ENCODE measurements at places on chromosomes 4 and X. TPM values are rescaled to one million over a fixed set of nuclear protein-coding genes. Genes with fewer than 3 reads are reported as not detected.

Gene MMAA
- total RNA-seq = 7.2 TPM

Gene TNMD
- total RNA-seq = 0.22 TPM

Gene CT45A3
- not detected for total RNA-seq

Gene CC2D2A
- 9.6 TPM for total RNA-seq

DNA sequence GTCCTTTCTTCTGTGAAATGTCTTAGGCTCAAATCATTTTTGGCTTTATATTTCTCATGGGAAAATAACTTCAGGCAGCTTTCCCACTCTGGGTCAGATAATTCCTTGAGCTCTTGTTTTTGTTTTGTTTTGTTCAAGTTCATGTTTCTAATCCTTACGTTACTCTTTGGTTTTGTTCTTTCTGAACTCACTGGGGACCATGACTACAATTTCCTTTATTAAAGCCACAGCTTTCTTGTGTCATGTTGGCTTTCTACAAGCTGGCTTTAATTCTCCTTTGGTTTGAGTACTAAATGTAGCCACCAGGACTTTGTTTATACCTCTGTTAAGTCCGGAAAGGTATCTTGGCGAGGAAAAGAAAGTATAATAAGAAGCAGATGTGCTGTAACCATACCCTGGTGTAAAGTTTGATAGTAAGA lies 30.8 kb upstream of the ANXA3 start:
- H3K4me3 ChIP-seq = no peak overlapping the region
- no peaks in the 10 kb centered on the region for H3K36me3 ChIP-seq
- no peak for DNase-seq
- no peaks in the 10 kb centered on the region for H3K27me3 ChIP-seq
- H3K4me1 ChIP-seq = peaks cover 24% of the 10 kb centered on the region
- peak overlapping the region; percentile 53 for H3K27ac ChIP-seq

- H3K4me1 ChIP-seq = no peaks in the 10 kb centered on the region
- no peak overlapping the region for H3K27ac ChIP-seq
- no peak for DNase-seq
- no peak overlapping the region for H3K4me3 ChIP-seq
Observed at GRCh38 chr4:8775751-8776355, 95.8 kb downstream of the HMX1 start.

GRCh38 chr4:174318829-174319764 lies 35.4 kb downstream of the CEP44 start:
- H3K4me3 ChIP-seq = no peak overlapping the region
- no peaks in the 10 kb centered on the region for H3K27me3 ChIP-seq
- no peak for DNase-seq
- H3K36me3 ChIP-seq = peaks cover 14% of the 10 kb centered on the region
- no peak overlapping the region for H3K27ac ChIP-seq
- H3K4me1 ChIP-seq = no peaks in the 10 kb centered on the region

- no peaks in the 10 kb centered on the region for H3K27me3 ChIP-seq
- H3K4me1 ChIP-seq = no peaks in the 10 kb centered on the region
- no peak for DNase-seq
- no peaks in the 10 kb centered on the region for H3K36me3 ChIP-seq
Observed at GRCh38 chrX:55109306-55109705, 20.5 kb downstream of the PAGE2 start.

- H3K4me3 ChIP-seq = no peak overlapping the region
- H3K36me3 ChIP-seq = no peaks in the 10 kb centered on the region
- no peaks in the 10 kb centered on the region for H3K27me3 ChIP-seq
- no peak overlapping the region for H3K27ac ChIP-seq
- H3K4me1 ChIP-seq = peaks cover 11% of the 10 kb centered on the region
Observed at GRCh38 chr4:155600244-155600643, 66.4 kb upstream of the GUCY1A1 start.

- no peaks in the 10 kb centered on the region for H3K27me3 ChIP-seq
- no peak overlapping the region for H3K27ac ChIP-seq
- no peak for DNase-seq
- H3K36me3 ChIP-seq = no peaks in the 10 kb centered on the region
- H3K4me1 ChIP-seq = no peaks in the 10 kb centered on the region
Observed at GRCh38 chrX:9906919-9907318, 60.2 kb upstream of the CLDN34 start.

- H3K4me1 ChIP-seq = no peaks in the 10 kb centered on the region
- no peak for DNase-seq
- H3K27me3 ChIP-seq = no peaks in the 10 kb centered on the region
- peak overlapping the region; percentile 39 for H3K27ac ChIP-seq
Observed at GRCh38 chr4:163611784-163612445, 117.4 kb downstream of the TMA16 start.

DNA sequence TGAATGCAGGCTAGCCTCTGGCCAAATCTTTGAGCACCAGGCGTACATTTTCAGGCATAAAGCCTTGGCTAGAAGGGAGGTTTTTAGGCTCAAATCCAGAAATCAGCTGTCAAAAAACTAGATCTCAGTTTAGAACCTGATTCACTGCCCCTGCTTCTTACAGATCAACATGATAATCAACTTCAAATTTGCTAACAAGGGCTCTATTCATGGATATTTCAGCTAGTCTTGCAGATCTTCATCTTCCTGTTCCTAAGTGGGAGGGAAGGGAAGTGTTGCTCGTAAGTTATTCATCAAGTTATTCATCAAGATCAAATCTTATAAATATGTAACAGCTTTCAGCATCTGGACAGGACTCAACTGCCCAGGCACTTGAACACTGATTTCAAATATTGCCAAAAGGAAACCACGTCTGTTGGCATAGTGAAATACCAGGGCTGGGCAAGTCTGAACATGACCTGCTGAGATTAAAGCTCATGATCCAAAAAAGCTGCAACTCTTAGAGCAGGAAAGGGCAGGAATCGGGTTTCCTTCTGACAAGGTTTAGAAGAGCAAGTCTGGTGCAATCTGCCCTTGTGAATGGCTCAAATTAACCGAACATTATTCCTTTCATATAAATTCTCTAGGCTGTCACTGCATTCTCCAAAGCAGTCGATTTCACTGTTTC lies 200.3 kb downstream of the PDGFC start:
- no peaks in the 10 kb centered on the region for H3K27me3 ChIP-seq
- H3K36me3 ChIP-seq = no peaks in the 10 kb centered on the region
- peaks cover 53% of the 10 kb centered on the region for H3K4me1 ChIP-seq
- H3K27ac ChIP-seq = peak overlapping the region; percentile 44

DNA sequence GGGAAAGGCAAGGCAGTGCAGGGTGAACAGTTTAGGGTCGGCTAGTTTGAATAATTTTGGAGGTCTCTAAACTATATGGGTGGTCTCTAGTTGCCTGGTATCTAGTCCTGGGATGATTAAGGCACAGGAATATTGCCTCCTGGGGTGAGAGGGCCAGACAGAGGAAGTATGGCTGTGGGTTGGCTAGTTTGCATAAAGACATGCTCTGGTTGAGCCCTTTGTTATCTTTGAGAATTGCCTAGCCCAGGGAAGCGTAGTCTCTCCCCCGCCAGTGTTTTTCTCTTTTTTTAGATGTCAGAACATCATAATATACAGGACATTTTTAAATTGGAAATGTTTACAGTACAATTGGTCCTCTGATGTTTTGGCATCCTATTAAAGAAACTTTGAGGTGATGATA lies 163.5 kb downstream of the PWWP3B start:
- no peak for DNase-seq
- no peaks in the 10 kb centered on the region for H3K4me1 ChIP-seq
- no peak overlapping the region for H3K27ac ChIP-seq

- H3K27ac ChIP-seq = no peak overlapping the region
- no peak overlapping the region for H3K4me3 ChIP-seq
- no peak for DNase-seq
Observed at GRCh38 chrX:129723511-129723910, 15.3 kb upstream of the XPNPEP2 start.

- DNase-seq = no peak
- H3K27me3 ChIP-seq = no peaks in the 10 kb centered on the region
- no peak overlapping the region for H3K27ac ChIP-seq
- H3K4me1 ChIP-seq = peaks cover 31% of the 10 kb centered on the region
- no peak overlapping the region for H3K4me3 ChIP-seq
Observed at GRCh38 chr4:147924604-147925412, 192.9 kb downstream of the ARHGAP10 start.

- peaks cover 29% of the 10 kb centered on the region for H3K36me3 ChIP-seq
- H3K4me3 ChIP-seq = no peak overlapping the region
- peak overlapping the region; percentile 69 for H3K27ac ChIP-seq
- peaks cover 76% of the 10 kb centered on the region for H3K4me1 ChIP-seq
Observed at GRCh38 chr4:184792334-184792733, 33.4 kb downstream of the ACSL1 start.

DNA sequence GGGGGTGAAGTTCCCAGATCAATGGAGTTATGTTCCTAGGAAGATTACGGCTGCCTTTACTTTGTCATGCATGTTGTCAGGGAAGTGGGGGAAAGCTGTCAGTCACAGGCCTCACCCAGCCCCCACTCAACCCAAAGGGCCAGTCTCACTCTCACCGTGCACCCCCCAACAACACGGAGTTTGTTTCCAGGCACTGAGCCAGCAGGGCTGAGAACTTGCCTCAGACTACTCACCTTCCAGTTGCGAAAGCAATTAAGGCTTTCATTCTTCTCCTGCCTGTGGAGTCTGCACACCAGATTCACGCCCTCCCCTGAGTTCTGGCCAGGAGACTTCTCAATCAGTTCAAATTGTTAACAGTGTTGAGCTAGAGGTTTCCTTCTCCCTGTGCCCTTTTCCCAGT lies 114.3 kb downstream of the SH3BGRL start:
- H3K27ac ChIP-seq = no peak overlapping the region
- no peaks in the 10 kb centered on the region for H3K4me1 ChIP-seq
- no peaks in the 10 kb centered on the region for H3K27me3 ChIP-seq
- DNase-seq = no peak

DNA sequence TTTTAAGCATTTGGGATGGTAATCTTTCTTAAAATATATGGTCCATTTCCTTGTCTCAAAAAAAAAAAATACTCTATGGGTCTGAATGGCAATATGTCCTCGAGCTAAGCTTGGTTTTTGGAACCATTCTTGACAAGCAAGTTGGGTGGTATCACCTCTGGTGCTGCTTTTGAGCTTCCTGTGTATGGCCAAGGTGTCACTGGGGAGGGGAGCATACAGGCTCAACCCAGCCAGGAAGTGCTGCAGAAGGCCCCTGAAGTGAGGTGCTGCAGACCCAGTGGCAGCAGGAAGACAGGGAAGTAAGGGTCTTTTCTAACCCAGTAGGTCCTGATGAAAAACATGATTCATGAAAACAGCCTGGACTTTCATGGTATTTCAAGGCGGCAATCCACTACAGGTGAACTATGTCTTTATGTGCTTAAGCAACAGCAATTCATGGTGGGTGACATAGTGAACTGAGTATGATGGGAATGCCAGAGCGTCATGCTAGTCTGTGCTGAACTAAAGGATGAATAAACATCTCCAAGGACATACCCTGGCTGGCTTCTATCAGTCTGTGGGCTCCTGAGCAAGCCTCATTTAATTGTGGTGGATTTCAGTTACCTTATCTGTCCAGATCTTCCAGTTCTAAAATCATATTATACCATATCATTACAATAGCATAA lies 15.1 kb downstream of the TRAPPC2 start:
- no peak for DNase-seq
- H3K27ac ChIP-seq = no peak overlapping the region
- no peaks in the 10 kb centered on the region for H3K27me3 ChIP-seq
- H3K4me1 ChIP-seq = peaks cover 22% of the 10 kb centered on the region
- no peak overlapping the region for H3K4me3 ChIP-seq

DNA sequence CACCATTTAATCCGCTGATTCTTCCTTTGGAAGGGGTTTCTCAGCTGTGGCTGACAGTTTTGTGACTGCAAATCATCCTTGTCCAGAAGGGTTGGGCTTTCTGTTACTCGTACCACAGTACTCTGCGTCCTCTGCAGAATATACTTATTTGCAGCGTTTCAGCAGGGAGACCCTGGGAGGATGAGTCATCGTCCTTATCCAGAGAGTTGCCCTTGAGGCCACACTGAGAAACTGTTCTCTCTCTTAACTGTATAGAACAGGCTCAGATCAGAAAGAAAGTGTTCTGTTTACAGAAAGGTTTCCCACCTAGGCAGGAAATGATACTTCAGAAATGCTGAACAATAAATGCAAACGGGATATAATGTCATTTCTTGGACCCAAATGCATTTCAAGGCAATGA lies 47.8 kb upstream of the DDX53 start:
- no peak overlapping the region for H3K4me3 ChIP-seq
- H3K4me1 ChIP-seq = no peaks in the 10 kb centered on the region
- no peaks in the 10 kb centered on the region for H3K27me3 ChIP-seq
- no peak overlapping the region for H3K27ac ChIP-seq
- no peaks in the 10 kb centered on the region for H3K36me3 ChIP-seq
- DNase-seq = no peak

DNA sequence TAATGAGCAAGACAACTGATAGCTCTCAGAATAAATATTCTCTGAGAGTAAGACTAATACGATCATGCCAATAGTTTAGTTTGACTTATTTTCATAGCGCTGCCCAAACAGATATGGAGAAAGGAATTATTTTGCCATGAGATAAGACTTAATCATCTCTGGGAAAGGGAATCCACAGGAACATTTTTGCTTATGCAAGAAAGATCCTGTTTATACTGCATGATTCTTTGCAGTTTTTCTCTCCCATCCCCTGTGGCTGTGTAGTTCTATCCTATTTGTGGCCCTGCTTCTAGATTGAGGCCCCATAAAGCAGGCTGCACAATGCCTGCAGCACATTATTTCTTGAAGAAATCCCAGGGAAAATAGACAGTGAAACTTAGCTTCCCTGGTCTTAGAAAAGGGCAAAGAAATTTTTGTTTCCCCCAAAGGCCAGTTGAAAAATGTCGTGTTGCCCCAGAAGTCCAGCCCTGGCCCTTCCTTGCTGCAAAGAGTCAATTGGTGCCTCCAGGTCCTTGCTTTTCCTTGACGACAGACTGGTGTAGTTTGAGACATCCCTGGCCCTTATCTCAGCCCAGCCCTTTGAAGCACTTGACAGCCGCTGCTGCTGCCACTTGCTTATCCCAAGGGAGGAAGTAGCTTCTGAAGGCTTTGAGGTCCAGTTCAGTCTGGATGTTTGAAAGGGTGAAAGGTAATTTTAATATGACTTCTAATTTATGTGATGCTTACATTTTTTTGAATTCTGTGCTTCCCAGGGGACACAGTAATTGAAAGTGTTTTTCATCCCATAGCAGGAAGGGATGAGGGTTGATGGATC lies 45.0 kb upstream of the SH3RF1 start:
- H3K4me1 ChIP-seq = peaks cover 26% of the 10 kb centered on the region
- H3K4me3 ChIP-seq = no peak overlapping the region
- H3K36me3 ChIP-seq = no peaks in the 10 kb centered on the region

DNA sequence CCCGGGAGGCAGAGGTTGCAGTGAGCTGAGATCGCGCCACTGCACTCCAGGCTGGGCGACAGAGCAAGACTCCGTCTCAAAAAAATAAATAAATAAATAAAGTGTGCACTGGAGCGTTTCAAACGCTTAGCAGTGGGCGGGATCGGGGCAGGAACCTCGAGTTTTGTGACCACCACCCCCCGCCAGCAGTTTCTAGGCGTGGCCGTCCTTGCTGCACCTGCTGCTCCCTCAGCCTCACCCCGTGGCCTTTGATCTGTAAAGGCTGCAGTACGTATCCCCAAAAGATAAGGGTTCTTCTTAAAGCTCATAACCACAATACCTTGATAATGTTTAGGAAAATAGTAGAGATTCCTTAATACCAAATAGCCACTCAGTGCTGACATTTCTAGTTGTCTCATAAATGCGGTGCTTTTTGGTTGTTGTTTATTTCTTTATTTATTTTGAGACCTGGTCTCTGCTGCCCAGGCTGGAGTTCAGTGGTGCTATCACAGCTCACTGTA lies 33.2 kb downstream of the PCGF3 start:
- no peak overlapping the region for H3K4me3 ChIP-seq
- H3K27me3 ChIP-seq = no peaks in the 10 kb centered on the region
- peaks cover 69% of the 10 kb centered on the region for H3K36me3 ChIP-seq
- H3K4me1 ChIP-seq = no peaks in the 10 kb centered on the region
- no peak for DNase-seq
